ENCODE measurements at places on chromosomes 3 and 15.
A peak's percentile ranks its signal among the peaks of the same experiment; 100 is the strongest.

- DNase-seq, result no peak
Observed at GRCh38 chr3:150739200-150739863, 23.6 kb downstream of the SIAH2 start.

GRCh38 chr15:84953726-84954125, 27.9 kb upstream of the PDE8A start:
- no peak for DNase-seq

DNA sequence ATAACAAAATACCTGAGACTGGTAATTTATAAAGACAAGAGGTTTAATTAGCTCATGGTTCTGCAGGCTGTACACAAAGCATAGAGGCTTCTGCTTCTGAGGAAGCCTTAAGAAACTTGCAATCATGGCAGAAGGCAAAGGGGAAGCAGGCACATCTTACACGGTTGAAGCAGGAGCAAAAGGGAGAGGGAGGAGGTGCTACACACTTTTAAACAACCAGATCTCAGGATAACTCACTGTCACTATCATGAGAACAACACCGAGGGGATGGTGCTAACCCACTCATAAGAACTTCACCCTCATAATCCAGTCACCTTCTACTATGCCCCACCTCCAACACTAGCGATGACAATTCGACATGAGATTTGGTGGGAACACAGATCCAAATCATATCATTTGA, 54.4 kb downstream of the ATP8B4 start:
- DNase-seq, result no peak

- no peak for DNase-seq
Observed at GRCh38 chr15:27201425-27201824, 230.4 kb downstream of the GABRG3 start.

GRCh38 chr3:177729956-177730681, 532.8 kb upstream of the TBL1XR1 start:
- no peak for DNase-seq

- no peak for DNase-seq
Observed at GRCh38 chr3:54213907-54214306, 91.6 kb downstream of the CACNA2D3 start.

GRCh38 chr15:41594801-41595746, 36.1 kb downstream of the TYRO3 start:
- DNase-seq, result no peak

DNA sequence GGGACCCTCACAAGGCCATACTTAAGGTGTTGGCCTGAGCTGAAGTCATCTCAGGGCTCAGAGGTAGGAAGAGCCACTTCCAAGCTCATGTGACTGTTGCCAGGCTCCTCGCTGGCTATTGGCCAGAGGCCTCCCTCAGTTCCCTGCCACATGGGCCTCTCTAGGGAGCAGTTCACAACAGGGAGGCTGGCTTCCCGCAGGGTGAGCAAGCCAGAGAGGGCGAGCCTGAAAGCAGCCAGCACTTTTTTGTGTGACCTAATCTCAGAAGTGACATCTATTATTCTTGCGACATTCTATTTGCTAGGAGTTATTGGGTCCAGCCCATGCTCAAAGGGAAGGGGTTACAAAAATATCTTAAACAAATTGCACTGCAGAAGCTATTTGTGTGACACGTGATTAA, 201.4 kb downstream of the SSR3 start:
- DNase-seq, result no peak

GRCh38 chr3:43222590-43222989, 63.8 kb upstream of the SNRK start:
- no peak for DNase-seq

DNA sequence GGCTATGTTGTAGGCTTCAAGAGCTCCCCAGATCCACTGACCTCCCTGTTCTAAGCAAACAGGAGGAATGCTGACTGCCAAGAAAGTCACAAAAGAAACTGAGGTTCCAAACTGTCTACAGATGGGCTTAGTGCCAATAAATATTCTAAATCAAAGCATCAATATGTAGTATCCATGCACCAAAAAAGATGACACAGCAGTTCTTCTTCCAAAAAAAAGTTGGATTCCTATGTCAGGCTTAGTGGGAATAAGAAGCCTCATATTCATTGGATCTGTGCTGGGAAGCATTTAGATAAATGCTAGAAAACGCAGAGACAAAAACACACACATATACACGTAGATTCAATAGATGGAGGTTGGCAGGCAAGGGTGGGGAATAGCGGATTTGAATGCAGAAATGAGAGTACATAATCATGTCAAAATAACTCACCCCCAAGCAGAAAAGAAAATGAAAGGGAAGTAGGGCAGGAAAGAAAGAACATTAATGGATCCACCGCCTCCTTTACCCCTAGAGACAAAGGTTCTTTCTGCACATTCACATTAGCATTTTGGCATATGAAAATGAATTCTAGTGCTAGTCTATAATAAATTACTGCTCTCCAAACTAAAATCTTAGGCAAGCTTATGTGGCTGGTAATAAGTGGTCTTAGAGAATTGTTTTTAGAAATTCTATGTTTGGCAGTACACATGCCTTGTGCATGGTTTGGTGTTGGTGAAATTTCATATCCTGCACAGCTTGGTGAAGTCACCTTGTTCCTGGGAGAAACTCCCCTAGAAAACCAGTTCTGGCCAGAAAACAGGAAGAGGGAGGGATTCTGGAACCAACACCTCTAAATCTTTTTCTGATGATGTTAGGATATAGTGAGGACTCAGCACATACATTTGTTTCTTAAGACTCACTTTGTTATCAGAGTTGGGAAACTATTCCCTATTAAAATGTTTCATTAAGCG, 283.4 kb downstream of the LSAMP start:
- no peak for DNase-seq

DNA sequence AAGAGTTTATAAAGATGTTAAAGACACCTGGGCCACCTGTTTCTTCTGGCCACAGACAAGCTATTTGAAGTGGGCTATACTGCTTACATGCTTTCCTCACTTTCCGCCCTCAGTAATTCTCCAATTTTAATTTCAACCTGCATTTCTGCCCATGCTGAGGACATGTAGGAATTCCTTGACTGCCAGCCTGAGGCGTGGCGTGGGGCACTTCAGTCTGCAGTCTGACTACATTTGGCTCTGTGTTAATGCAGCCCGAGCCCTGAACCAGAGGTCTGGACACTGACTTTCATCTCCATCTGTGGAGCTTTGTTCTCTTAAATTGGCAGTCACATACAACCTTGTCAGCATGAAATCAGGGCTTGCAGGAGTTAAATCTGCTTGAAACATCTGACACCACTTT, 8.5 kb downstream of the UQCC5 start:
- no peak for DNase-seq

GRCh38 chr3:115208066-115208750, 61.1 kb upstream of the ZBTB20 start:
- no peak for DNase-seq

- DNase-seq, result no peak
Observed at GRCh38 chr15:49814709-49815108, 193.9 kb downstream of the DTWD1 start.

GRCh38 chr3:57164657-57165573, at the start of gene IL17RD:
Gene IL17RD, minus strand, starts transcription at chr3:57165353. Its CDS starts 67 bp downstream, at chr3:57165286.
- peak; percentile 82 for DNase-seq

Data from ELF-1 (cell line).